Stimulated activated CD8-positive, alpha-beta memory T cell treated with anti-CD3 and anti-CD28 coated beads, Interleukin-12 subunit alpha, Interleukin-12 subunit beta, amount 100 ng/mL, for 1 hour (primary cell): ENCODE measurements at places on chromosomes 12 and 14.

- no peak for DNase-seq
Measured at GRCh38 chr12:79925492-79925891, 9.4 kb downstream of the PPP1R12A start.

DNA sequence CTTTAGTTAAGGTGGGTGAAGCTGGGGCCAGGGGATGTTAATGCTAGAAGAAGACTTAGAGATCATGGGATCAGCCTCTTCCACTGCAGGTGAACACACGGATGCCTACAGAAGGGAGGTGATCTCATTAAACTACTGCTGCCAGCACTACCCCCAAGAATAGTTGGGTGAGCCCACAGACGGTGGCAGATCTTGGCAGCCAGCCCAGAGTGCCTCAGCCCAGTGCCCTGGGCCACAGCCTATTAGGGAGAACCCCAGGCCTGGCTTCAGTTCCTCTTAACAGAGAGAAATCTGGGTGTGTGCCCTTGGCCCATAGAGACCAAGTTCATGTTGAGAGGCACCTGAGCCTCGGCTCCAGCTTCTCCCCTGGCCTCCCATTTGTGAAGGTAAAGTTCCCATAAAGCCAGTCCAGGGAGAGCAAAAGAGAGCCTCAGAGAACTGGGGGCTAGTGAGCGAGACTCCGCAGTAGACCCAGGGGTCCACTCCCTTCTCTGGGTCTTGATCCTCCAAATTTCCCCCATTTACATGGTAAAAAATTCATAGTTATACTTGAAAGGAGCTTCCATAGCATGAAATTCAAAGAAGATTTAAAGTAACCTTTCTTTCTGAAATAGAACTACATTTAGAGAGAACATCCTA is 125.0 kb upstream of the CCND2 start:
- DNase-seq, result no peak

GRCh38 chr12:78275886-78276285 is 445.2 kb downstream of the NAV3 start:
- DNase-seq, result no peak

GRCh38 chr12:15664491-15664890 is 124.7 kb downstream of the EPS8 start:
- DNase-seq, result no peak

- DNase-seq, result no peak
Measured at GRCh38 chr14:104087981-104088850, 2.7 kb downstream of the ASPG start.

GRCh38 chr12:123748661-123749060 is 13.4 kb upstream of the DNAH10 start:
- DNase-seq, result no peak

- DNase-seq, result no peak
Measured at GRCh38 chr12:93180566-93180965, 197.2 kb upstream of the NUDT4 start.
